CD8-positive, alpha-beta memory T cell (primary cell): ENCODE measurements at places on chromosomes 1 and 21. TPM values are rescaled to one million over a fixed set of nuclear protein-coding genes. Genes with fewer than 3 reads are reported as not detected.

TNFAIP8L2 gene
- total RNA-seq, result 25.5 TPM

NMNAT2 gene
- total RNA-seq, result not detected

PTAFR gene
- 0.59 TPM for total RNA-seq

GRIK1 gene
- not detected for total RNA-seq

LAMB3 gene
- 0.92 TPM for total RNA-seq

CYYR1 gene
- not detected for total RNA-seq

QSOX1 gene
- total RNA-seq, result 33.3 TPM

GUCA2B gene
- not detected for total RNA-seq

PAQR6 gene
- total RNA-seq, result 1.9 TPM

UMODL1 gene
- total RNA-seq, result not detected

RNF220 gene
- total RNA-seq, result 115 TPM

TSPEAR gene
- total RNA-seq, result not detected

FAM229A gene
- total RNA-seq, result 5.2 TPM

CRB1 gene
- 0.26 TPM for total RNA-seq

BNIPL gene
- total RNA-seq, result 1.3 TPM

YBEY gene
- 18.6 TPM for total RNA-seq

CR1L gene
- total RNA-seq, result not detected

PLA2G2C gene
- total RNA-seq, result not detected

NID1 gene
- 0.09 TPM for total RNA-seq

PPIAL4G gene
- 0.44 TPM for total RNA-seq

SMCP gene
- total RNA-seq, result not detected

PRPF38A gene
- total RNA-seq, result 126 TPM
